SK-MEL-5 (cell line): ENCODE measurements at places on chromosomes 12 and 14.

DNA sequence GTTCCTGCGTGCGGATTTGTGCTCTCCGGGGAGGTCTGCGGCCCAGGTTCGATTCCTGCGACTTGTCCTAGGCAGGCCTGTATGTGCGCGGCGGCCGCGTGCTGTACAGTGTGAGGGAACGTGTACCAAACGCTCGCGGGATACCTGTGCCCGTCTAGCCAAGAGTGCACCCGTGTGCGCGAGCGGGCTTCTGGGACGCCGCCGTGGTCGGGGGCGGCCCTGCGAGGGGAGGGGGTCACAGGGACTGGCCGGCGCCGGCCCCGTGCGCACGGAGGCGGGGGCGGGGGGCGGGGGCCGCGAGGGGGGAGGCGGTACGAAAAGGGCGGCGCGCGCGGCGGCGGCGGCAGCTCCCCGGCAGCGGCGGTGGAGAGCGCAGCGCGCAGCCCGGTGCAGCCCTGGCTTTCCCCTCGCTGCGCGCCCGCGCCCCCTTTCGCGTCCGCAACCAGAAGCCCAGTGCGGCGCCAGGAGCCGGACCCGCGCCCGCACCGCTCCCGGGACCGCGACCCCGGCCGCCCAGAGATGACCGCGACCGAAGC lies at the start of gene DLK1:
DLK1 (plus strand) TSS at position 343 of the 536 bp plus-strand sequence; CDS start at position 520, 177 bp downstream.
- DNase-seq, result no peak

- no peak for DNase-seq
These were observed 28.6 kb upstream of the NRXN3 start for GRCh38 chr14:78141590-78141989.

- DNase-seq, result no peak
These were observed 6.3 kb upstream of the NYNRIN start for GRCh38 chr14:24392325-24393091.

DNA sequence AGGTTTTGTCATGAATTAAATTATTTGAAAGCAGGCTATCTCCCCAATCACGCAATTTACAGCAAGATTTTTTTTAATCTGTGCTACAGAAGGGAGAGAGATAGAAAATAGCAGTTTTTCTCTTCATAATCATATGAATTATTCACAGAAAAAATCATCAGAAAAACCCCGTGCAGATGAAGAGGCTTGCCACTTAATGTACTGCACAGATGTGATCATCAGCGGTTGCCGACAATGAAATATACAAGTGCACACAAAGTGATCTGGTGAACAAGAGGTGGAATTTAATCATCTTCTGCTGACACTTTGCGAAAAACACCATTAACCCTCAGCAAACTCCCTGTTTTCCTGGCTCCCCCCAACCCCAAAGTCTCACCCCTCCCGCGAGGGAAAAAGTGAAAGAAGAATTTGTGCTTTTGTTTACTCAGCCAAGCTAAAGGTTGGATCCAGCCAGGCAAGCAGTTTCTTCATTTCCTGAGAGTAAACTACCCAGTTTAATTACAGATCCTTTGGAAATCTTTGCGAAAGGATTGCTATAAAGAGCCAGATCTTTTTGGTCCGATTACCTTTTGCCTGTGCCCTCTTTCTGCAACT lies 3.1 kb upstream of the LMO3 start:
- DNase-seq, result no peak
